Stimulated activated CD4-positive, alpha-beta T cell treated with anti-CD3 and anti-CD28 coated beads, Interleukin-12 subunit alpha, Interleukin-12 subunit beta, amount 100 ng/mL, for 48 hours (primary cell): ENCODE measurements at places on chromosomes 2 and 18.

- no peak for DNase-seq
These were observed 47.9 kb downstream of the EML6 start for GRCh38 chr2:54771166-54771885.

- DNase-seq: no peak
These were observed at the start of gene GPR75 for GRCh38 chr2:53859206-53860181. Gene GPR75, minus strand, starts transcription at chr2:53859967. Its CDS starts 5,211 bp downstream, at chr2:53854756.

- DNase-seq: no peak
These were observed 45.6 kb upstream of the NEDD4L start for GRCh38 chr18:57998461-57998860.

- no peak for DNase-seq
These were observed 76.7 kb upstream of the SESTD1 start for GRCh38 chr2:179341152-179341866.

DNA sequence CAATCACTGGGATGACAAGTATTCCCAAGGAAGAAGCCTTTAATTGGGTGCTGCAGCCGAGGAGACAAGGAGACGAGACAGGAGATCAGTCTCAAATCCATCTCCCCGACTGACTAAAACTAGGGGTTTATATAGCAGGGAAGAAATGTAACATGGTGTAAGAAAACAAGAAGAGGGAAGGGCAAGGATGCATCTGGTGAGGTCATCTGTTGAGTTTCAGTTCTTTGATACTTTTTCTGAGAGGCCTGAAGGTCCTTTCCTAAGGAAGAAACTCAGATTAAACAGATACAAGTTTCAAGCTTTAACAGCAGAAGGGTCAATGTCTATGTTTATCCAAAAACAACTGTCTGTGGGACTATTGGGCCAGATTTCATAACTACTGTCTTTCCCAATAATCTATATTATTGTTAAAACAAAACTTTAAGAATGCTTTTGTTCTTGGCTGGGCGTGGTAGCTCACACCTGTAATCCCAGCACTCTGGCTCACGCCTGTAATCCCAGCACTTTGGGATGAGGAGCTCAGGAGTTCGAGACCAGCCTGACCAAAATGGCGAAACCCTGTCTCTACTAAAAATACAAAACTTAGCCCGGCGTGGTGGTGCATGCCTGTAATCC lies 2.5 kb upstream of the PDCL3 start:
- no peak for DNase-seq

GRCh38 chr2:228556717-228557116 lies 375.2 kb upstream of the SPHKAP start:
- no peak for DNase-seq

GRCh38 chr18:62776024-62776570 lies 60.8 kb downstream of the PHLPP1 start:
- no peak for DNase-seq

- no peak for DNase-seq
These were observed 200.4 kb upstream of the NRP2 start for GRCh38 chr2:205481861-205482260.

DNA sequence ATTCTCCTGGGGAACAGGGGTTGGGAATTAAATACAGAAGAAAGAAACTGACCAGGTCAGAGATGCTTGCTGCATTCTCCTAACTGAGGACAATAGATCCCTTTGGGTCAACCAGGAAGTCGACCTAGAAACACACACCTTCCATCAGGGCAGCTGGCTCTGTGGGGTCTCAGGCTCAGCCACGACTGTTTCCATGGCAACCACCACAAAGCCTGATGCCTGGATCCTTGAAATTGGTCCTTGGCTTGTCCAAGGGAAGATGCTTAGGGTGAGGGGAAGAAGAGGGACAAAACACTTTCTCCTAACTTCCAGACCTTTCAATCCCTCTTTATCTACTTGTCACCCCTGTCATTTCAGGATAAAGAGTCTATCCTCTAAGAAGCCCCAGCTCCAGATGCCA lies 194.4 kb downstream of the ALK start:
- DNase-seq: no peak

DNA sequence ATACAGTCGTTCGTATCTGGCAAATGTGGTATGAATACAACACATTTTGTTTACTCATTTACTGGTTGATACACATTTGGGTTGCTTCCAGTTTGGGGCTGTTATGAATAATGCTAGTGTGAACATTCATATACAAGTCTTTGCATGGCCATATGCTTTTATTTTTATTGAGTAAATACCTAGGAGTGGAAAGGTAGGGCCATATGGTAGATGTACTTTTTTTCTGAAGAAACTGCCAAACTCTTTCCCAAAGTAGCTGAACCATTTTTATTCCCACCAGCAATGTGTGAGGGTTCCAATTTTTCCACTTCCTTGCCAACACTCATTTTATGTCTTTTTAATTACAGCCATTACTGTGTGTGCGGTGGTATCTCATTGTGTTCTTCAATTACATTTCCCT lies 496.2 kb upstream of the NRXN1 start:
- DNase-seq: no peak

- no peak for DNase-seq
These were observed 30.4 kb downstream of the TMEM178A start for GRCh38 chr2:39696101-39696553.

GRCh38 chr18:76434452-76434851 lies 60.6 kb downstream of the ZNF516 start:
- DNase-seq: no peak

DNA sequence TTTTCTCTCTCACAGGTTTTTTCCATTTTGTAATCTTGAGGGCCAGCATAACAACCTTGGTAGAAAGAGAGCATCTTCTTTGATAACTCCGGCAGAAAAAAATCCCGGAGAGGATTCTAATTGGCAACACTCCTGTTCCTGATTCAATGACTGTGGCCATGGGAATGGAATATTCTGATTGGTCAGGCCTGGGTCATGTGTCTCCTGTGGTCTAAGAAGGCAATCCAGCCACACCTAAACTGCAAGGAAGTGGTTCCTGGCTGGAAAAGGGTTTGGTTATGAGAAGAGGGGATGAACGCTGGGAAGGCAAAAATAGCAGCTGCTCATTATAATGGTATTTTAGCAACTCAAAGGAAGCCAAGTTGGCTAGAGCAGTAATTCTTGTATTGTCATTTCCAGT lies 24.8 kb upstream of the ZNF638 start:
- no peak for DNase-seq

DNA sequence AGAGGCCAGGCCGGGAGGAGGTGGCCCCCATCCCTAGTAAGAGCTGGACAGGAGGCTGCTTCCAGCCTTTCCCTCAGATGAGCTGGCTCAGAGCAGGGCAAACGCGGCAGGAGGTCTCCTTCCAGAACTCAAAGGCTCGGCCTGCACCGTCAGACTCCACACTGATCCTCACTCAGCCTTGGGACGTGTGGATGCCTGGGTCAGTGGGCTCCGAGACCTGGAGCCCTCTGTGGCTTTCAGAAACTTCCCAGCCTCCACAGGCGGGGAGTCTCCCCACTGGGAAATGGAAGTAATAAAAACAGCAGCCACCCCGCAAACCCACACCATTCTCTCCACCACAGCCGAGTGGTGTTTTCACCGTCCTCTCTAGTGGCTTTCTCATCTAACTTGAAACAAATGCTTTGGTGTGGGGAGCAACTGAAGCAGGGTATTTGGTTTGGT lies 54.3 kb downstream of the INPP5D start:
- DNase-seq: no peak

- DNase-seq: no peak
These were observed 15.7 kb downstream of the CTDP1 start for GRCh38 chr18:79695269-79695668.

GRCh38 chr18:44740000-44740399 lies 59.3 kb downstream of the SETBP1 start:
- no peak for DNase-seq

- no peak for DNase-seq
These were observed 794.2 kb downstream of the ERBB4 start for GRCh38 chr2:211744379-211744778.

DNA sequence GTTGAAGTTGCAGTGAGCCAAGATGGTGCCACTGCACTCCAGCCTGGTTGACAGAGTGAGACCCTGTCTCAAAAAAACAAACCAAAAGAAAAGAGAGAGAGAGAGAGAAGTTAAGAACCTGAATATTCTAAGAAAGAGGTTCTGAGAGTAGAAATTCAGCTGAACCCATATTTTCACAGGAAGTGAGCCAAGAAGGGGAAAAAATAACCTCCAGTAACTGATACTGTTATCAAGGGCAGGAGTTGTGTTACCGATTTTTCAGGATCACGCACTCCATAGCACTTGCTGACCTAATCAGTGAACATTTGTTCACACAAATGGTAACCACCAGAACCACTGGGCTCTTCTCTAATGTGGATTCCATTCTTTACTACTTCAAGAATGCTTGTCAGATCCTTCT lies 39.1 kb upstream of the BZW1 start:
- DNase-seq: no peak

DNA sequence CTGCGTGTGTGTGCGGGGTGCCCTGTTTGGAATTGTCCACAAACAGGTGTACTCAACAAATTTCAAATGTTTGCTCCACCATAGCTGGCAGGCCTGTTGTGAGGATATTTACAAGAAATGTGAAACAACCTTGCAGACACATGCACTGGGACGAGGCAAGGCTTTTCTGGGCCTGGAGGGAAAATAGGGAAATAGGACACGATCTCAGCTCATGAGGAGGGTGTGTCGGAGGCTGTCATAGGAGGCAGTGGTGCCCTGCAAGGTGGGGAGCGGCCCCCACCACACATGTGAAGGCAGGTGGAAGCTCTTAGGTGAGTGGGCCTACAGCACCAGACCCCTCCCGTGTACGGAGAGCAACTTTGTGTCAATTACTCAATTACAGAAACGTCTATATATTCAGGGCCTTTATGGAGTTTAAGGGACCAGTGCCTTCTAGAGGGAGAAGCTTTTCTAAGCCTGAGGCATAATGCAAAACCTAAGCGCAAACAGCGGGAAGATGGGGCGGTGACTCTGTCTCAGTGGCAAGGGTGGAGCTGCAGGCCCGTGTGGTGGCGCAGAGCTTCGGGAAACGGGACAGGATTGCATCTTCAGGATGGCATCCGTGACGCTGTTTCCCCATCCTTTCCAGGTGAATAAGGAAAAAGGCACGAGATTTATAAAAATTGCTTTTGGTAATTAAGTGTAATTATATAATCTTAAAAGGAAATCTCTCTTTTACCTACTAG lies 48.0 kb downstream of the RNF144A start:
- no peak for DNase-seq

- no peak for DNase-seq
These were observed 248.6 kb downstream of the LOXHD1 start for GRCh38 chr18:46408334-46408987.

- no peak for DNase-seq
These were observed 1.3 kb downstream of the TMEM17 start for GRCh38 chr2:62504657-62505056.

GRCh38 chr2:120436460-120436739 lies 90.5 kb downstream of the INHBB start:
- no peak for DNase-seq

GRCh38 chr2:218387369-218388194 lies 5.5 kb downstream of the SLC11A1 start:
- DNase-seq: no peak

DNA sequence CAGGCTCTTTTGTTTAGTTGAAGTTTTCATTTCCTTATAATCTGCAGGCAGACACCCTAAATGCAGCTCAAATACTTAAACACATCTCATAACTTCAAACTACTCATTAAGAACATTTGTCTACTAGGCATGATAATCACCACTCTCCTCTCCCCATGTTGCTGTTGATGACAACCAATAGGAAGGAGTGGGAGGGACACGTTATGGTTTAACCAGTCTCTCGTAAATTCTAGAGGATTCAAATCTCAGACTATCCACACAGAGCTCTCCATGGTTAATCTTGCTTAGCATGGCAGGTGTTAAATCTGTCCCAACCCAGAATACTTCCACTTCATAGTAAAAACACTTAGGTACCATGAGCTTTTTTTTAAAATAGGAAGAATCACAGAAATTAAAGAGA lies 127.4 kb upstream of the AQP4 start:
- DNase-seq: no peak

DNA sequence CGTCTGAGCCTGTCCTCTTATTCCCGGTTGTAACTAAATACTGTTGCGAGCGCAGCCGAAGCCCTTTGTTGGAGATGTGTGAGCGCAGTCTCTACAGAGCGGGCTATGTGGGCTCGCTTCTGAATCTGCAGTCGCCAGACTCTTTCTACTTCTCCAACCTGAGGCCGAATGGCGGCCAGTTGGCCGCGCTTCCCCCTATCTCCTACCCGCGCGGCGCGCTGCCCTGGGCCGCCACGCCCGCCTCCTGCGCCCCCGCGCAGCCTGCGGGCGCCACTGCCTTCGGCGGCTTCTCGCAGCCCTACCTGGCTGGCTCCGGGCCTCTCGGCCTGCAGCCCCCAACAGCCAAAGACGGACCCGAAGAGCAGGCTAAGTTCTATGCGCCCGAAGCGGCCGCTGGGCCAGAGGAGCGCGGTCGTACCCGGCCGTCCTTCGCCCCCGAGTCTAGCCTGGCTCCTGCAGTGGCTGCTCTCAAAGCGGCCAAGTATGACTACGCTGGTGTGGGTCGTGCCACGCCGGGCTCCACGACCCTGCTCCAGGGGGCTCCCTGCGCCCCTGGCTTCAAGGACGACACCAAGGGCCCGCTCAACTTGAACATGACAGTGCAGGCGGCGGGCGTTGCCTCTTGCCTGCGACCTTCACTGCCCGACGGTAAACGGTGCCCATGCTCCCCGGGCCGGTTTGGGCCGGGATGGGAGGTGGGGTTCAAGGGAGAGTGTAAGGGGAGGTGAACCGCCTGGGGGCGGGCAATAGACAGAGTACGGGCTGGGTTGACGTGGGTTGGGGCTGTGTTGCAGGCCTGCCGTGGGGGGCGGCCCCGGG lies at the start of gene HOXD12:
Gene HOXD12, plus strand, starts transcription at position 68 of the 819 bp plus-strand sequence. Its CDS starts 7 bp downstream, at position 75.
- no peak for DNase-seq

DNA sequence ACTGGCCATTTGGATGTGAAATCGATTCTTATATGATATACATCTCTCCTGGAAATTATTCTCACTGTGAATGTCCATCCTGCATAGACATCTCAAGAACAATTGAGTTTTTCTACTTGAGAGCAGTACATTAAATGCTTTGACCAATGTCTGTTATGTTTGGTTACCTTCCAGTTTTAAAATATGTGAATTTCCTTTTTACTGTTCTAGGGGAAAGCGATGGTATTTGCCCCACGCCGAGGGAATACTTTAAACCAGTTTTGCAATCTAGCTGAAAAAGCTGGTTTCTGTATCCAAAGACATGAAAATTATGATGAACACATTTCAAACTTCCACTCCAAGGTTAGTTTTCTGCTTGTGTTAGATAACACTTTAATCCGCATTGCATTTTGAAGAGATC lies 175.3 kb upstream of the SIX3 start:
- no peak for DNase-seq

- DNase-seq: no peak
These were observed 14.5 kb upstream of the TTR start for GRCh38 chr18:31577195-31577594.

DNA sequence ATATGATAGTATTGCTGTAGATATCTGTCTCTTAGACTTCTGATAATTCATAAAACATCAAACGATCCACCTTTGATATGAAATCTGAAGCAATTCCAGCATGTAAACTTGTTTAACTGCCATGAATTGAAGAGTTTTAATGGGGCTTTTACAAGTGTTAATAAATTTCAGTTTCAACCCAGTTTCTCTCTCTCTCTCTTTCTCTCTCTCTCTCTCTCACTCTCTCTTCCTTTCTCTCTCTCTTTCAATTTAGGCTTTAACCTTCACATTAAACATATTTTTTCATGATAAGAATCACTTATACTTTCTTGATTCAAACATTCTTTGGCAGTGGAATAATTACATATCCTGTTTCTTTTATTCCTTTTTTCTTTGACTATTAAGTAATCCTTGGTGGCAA lies 296.1 kb downstream of the EPHA4 start:
- DNase-seq: no peak
